Endothelial cell (in vitro differentiated cells): ENCODE measurements at places on chromosomes 16 and 17.

DNA sequence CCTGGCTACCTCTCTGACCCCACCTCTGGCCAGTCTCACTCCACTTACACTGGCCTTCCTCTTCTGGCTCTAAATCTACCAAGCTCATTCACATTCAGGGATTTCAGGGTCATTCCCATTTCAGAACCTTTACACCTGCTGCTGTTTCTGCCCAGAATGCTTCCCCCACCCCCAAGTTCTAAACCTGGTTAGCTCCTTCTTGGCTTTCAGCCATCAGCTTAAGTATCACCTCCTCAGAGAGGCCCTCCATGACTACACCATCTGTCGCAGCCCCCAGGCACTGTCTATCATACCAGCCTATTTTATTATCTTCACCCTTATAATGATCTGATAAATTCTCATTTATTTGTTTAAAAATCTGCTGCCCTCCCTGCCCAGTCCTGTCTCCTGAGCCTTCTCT lies 23.3 kb upstream of the NGFR start:
- no peak for DNase-seq

DNA sequence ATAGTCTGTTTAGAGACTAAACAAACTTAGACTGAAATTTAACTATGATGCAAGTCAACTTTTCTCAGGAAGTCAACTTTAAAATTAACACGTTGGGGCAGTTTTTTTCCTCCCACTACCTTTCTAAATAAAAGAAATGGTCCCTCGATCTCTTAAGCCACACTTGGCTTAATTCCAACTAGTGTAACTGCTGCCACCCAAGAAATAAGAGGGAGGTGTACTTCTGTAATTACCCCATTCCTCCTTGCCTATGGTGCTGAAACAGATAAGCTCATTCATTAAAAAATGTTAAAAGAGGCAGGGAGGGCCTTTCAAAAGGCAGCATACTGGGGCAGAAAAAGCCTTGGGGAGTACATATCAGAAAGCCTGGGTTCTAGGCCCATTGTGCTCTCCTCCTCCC lies 59.8 kb downstream of the NCOR1 start:
- no peak for DNase-seq

- DNase-seq = no peak
Measured at GRCh38 chr16:83653785-83654184, 154.0 kb upstream of the HSBP1 start.

GRCh38 chr16:86383488-86384262 lies 126.7 kb upstream of the FOXF1 start:
- DNase-seq = no peak

- peak; percentile 37 for DNase-seq
Measured at GRCh38 chr16:47258874-47259461, 115.2 kb upstream of the NETO2 start.

- DNase-seq = peak; percentile 57
Measured at GRCh38 chr16:81623365-81624102, 155.6 kb upstream of the PLCG2 start.

GRCh38 chr17:35083071-35083470 lies 19.6 kb upstream of the RFFL start:
- no peak for DNase-seq

- DNase-seq = no peak
Measured at GRCh38 chr16:68790944-68791343, 52.4 kb upstream of the TANGO6 start.
